ENCODE measurements at places on chromosomes 6 and 20.
A peak's percentile ranks its signal among the peaks of the same experiment; 100 is the strongest.

DNA sequence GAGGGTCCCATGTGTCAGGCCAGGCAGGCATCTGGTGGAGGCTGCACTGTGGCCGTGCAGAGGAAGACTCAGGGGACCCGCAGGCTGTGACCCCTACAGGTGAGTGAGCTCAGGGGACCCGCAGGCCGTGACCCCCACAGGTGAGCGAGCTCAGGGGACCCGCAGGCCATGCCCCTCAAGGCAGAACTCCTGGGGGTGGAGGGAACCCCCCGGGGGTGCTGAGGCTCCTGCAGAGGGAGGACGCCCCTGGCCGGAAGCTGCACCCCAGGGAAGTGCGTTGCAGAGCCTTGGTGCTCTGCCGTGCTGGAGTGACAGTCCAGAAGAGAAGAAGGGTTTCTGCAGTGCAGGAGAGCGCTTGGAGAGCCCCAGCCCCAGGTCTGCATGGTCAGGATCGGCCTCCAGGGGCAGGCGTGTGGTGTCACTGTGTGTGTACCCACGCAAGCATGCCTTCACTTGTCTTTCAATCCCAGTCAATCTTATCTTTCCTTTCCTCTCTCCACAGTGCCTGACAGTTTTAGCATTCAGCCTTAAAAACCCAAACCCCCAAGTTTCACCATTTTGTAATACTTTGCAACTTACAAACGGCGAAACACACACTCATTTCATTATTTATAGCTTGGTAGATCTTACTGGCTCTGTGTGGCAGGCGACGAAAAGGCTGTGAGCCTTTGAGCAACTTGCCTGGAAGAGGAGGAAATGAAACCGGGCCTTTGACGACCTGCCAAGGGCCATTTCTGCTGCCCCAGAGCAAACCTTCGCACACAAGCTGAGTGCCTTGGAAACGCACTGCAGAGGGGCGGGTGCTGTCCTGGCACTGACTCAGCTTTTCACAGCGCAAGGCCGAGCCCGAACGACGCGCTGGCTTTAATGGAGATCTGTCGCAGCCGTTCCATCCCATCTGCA lies 101.4 kb upstream of the AGPAT4 start:
- peak; percentile 14 for DNase-seq

DNA sequence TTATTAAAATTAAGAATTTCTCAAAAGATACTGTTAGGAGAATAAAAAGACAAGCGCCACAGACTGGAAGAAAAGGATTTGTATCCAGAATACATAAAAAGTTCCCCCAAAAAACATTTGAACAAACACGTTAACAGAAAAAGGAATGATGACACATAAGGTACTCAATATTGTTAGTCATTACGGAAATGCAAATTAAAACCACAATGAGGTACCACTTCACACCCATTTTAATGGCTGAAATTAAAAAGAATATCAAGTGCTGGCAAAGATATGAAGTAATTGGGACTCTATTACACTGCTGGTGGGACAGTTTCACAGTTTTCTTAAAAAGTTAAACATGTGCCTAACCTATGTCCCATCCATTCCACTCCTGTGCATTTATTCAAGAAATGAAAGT lies 51.4 kb downstream of the HECA start:
- DNase-seq, result no peak

DNA sequence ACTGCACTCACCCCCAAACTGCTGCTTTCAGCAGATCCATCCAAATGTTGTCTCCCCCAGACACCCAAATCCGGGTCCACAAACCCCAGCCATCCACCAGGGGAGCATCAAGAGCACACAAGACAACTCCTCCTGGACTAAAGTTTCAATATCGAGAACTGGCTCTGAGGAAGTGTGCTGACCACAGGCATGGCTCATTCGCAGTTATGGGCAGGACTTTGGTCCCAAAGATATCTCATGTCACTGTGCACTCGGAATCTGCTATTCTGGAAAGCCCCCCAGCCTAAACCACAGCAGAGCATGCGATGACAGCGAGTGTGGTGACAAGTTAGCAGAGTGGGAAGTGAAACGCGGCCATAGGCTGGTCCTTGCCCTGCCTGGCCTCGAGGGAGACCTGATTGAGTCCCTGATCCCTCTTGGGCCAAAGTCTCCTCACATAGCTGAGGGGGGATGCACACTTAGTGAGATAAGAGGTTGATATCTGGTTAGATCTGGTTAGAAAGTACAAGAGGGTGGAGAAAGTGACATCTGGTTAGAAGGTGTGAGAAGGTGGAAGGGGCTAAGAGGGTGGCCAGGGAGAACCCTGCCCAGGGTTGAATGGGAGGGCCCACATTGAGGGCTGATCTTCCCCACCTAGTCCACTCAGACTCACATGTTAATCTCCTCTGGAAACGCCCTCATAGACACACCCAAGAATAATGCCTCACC lies 149.7 kb downstream of the MRPL14 start:
- peak; percentile 43 for DNase-seq

DNA sequence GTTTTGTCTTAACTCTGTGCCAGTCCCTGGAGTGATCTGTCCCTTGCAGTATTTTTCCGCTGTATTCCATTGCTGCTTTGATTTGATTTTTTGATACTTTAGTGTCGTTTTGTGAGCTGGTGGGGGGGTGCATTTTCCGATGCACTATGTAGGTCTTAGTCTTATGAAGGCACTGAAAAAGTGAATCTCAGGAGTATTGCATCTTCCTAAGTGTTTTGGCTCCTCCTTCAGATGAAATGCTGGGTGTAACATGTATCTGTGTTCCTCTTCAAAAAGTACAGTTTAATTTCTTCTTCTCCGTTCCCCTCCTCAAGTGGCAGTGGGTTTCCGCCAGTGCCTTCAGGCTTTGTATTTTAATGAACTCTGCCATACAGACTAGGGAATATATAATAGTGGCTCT lies 580.7 kb upstream of the GJE1 start:
- no peak for DNase-seq

DNA sequence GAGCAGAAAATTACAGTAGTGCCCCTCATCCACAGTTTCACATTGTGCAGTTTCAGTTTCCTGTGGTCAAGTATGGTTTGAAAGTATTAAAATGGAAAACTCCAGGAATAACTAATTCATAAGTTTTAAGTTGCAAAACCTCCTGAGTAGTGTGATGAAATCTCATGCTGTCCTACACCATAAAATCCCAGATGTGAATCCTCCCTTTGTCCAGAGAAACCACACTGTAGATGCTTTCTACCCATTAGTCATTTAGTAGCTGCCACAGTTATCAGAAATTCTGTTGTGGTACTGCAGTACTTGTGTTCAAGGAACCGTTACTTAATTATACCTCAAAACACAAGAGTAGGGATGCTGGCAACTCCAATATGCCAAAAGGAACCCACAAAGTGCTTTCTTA lies 74.7 kb downstream of the PTCHD4 start:
- no peak for DNase-seq

GRCh38 chr6:143928853-143929252 lies 64.6 kb downstream of the ZC2HC1B start:
- no peak for DNase-seq

Data from KBM-7 (cell line).